Ascending aorta (tissue), 2 donors: ENCODE measurements at places on chromosomes 4 and X.

DNA sequence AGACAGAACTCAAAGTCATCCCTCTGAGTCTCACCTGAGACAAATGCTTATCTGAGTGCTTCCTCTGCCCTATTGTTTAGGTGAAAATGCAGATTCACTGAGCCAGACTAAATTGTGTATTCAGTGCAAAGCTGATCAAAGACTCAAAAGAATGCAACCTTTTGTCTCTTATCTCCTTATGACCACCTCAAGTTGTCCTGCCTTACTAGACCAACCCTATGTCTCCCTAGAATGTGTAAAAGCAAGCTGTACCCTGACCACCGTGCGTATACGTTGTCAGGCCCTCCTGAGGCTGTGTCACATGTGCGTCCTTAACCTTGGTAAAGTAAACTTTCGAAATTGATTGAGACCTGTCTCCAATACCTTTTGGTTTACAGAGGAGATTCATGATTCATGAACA lies 63.6 kb upstream of the SH3RF1 start:
- H3K36me3 ChIP-seq, result no peaks in the 10 kb centered on the region
- H3K4me1 ChIP-seq, result no peaks in the 10 kb centered on the region
- DNase-seq, result no peak
- no peak overlapping the region for H3K27ac ChIP-seq
- H3K4me3 ChIP-seq, result no peak overlapping the region

DNA sequence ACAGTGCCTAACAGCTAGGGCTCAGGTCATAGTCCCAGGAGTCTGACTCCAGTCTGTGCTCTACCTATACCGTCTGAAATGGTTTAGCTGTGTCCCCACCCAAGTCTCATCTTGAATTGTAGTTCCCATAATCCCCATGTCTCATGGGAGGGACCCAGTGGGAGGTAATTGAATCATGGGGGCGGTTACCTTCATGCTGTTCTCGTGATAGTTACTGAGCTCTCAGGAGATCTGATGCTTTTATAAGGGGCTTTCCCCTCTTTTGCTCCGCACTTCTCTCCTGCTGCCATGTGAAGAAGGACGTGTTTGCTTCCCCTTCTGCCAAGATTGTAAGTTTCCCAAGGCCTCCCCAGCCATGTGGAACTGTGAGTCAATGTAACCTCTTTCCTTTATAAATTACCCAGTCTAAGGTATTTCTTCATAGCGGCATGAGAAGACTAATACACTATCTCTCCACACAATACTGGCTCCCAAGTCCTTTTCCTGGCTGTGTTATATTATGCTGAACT lies 110.8 kb downstream of the AFAP1 start:
- no peak for DNase-seq
- H3K27ac ChIP-seq, result peak overlapping the region; percentile 79
- no peak overlapping the region for H3K4me3 ChIP-seq
- H3K36me3 ChIP-seq, result peaks cover 8% of the 10 kb centered on the region
- no peaks in the 10 kb centered on the region for H3K27me3 ChIP-seq
- peaks cover 14% of the 10 kb centered on the region for H3K4me1 ChIP-seq

DNA sequence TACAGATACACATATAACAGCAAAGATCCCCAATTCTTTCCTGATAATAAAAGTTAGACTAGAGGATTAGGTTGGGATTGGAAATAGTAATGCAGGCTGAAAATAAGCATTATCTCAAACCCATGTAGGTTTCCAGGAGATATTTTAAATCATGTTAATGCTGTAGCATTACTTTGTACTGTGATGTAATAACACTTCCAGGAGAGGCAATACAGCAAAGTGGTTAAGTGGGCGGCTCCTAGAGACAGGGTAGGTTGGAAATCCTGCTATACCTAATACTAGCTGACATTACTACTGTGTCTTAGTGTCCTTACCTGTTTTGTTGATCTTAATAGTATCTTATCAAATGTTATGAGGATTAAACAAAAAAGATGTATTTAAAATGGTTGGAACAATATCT lies 9.6 kb downstream of the PAICS start:
- no peak for DNase-seq
- no peaks in the 10 kb centered on the region for H3K27me3 ChIP-seq
- no peaks in the 10 kb centered on the region for H3K36me3 ChIP-seq
- H3K27ac ChIP-seq, result no peak overlapping the region
- no peak overlapping the region for H3K4me3 ChIP-seq

DNA sequence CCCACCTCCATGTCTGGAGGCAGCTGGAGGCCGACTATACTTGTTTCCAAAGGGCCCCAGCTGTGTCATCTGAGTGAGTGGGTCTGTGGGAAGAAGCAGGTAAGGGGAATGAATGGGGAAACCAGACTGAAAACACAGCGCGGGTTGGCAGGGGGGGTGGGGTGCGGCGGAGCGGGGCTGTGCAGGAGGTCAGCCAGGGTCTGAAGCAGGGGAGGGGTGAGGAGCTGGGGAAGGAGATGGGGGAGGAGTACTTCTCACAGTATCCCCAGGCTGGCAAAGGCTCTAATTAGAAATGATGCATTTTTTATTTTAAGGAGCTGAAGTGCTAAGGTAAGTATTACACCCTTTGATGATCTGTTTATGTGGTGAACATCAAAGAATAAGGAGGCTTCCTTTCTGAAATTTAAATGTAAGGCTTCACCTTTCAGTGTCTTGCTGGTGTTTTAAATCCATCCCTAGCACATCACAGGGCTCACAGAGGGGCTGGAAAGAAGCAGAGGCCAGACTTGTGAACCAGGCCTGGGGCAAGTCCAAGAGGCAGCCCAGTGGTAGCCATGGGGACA lies 37.5 kb downstream of the SMIM20 start:
- DNase-seq, result no peak
- H3K27me3 ChIP-seq, result no peaks in the 10 kb centered on the region
- no peak overlapping the region for H3K27ac ChIP-seq
- H3K4me1 ChIP-seq, result no peaks in the 10 kb centered on the region
- no peak overlapping the region for H3K4me3 ChIP-seq
- H3K36me3 ChIP-seq, result no peaks in the 10 kb centered on the region

- H3K4me3 ChIP-seq, result no peak overlapping the region
- no peaks in the 10 kb centered on the region for H3K36me3 ChIP-seq
- H3K4me1 ChIP-seq, result no peaks in the 10 kb centered on the region
- H3K27me3 ChIP-seq, result no peaks in the 10 kb centered on the region
Measured at GRCh38 chrX:32867781-32868523, 343.4 kb downstream of the DMD start.

- H3K4me1 ChIP-seq, result peaks cover 3% of the 10 kb centered on the region
- H3K27me3 ChIP-seq, result no peaks in the 10 kb centered on the region
- H3K27ac ChIP-seq, result no peak within 1 kb of the TSS
- H3K4me3 ChIP-seq, result peak within 1 kb of the TSS; percentile 51
- no peaks in the 10 kb centered on the region for H3K36me3 ChIP-seq
Measured at GRCh38 chr4:154743683-154744340, at the start of gene LRAT. TSS of gene LRAT (plus strand) at chr4:154744000. CDS start at chr4:154744327, 327 bp downstream.

GRCh38 chr4:44538534-44538933 lies 89.9 kb upstream of the KCTD8 start:
- no peaks in the 10 kb centered on the region for H3K4me1 ChIP-seq
- H3K36me3 ChIP-seq, result no peaks in the 10 kb centered on the region
- H3K27me3 ChIP-seq, result no peaks in the 10 kb centered on the region
- H3K4me3 ChIP-seq, result no peak overlapping the region
- no peak for DNase-seq
- H3K27ac ChIP-seq, result no peak overlapping the region

DNA sequence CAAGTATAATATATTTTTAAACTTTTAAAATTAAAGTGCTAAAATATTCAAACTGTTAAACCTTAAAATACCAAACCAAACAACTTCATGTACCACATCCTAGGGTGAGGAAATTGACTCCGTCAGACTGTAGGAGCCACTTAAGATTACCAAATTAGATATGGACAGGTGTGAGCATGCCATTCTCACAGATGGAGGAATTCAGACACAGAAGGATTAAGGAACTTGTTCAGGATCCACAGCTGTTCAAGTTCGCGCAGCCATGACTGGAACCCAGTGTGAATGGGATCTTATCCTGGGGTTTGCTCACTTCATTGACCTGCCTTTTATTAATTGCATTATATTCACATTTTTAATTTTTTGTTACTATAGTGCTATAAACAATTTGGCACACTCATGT lies 224.9 kb upstream of the PCDH7 start:
- no peak overlapping the region for H3K27ac ChIP-seq
- H3K27me3 ChIP-seq, result no peaks in the 10 kb centered on the region
- no peaks in the 10 kb centered on the region for H3K4me1 ChIP-seq
- H3K4me3 ChIP-seq, result no peak overlapping the region
- no peak for DNase-seq

DNA sequence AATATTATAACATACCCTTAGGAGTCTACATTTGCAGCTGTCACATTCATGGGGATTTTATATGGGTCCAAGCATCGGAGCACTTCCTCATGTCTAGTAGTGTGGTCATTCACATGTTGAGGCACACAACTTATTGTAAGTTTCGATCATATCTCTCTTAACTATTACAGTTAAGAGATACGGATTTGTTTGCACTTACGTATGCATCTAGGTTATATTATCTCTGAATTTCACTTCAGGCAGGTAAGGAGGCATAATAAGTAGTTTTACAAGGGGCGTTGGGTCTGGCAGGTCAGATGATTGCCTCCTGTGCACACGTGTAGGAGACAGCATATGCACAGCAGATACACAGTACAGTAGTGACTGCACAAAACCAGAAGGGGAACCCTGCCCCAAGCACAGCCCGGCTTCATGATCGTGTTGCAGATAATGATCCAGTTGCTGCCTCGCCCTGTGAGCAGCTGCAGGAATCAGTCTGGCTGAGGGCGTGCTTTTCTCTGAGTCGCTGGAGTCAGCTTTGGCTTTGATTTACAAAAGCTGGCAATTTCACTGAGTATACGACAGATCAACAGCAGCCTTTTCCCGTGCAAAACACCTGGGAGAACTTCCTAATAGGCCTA lies 302.9 kb upstream of the GATB start:
- DNase-seq, result no peak
- H3K27ac ChIP-seq, result no peak overlapping the region
- no peaks in the 10 kb centered on the region for H3K27me3 ChIP-seq
- H3K36me3 ChIP-seq, result no peaks in the 10 kb centered on the region

DNA sequence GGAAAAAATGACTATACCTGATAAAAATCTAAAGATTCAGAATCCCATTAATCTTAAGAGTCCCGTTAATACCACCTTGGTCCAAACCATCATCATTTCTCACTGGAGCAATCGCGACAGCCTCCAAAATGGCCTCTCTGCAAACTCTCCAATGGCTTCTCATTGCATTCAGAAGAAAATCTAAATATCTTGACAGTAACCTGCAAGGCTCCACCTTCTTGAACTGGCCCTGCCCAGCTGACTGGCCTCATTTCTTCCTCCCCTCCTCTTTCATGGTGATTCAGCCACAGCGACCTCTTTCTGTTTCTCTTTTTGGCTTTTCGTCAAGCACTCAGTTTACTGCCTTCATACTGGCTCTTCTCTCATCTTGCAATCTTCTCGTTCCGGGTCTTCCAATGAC lies 56.2 kb upstream of the GPRIN3 start:
- H3K4me1 ChIP-seq, result no peaks in the 10 kb centered on the region
- no peaks in the 10 kb centered on the region for H3K36me3 ChIP-seq
- H3K27ac ChIP-seq, result no peak overlapping the region
- DNase-seq, result no peak
- H3K4me3 ChIP-seq, result no peak overlapping the region

- H3K4me3 ChIP-seq, result no peak overlapping the region
- H3K4me1 ChIP-seq, result no peaks in the 10 kb centered on the region
- DNase-seq, result no peak
- no peak overlapping the region for H3K27ac ChIP-seq
- H3K36me3 ChIP-seq, result no peaks in the 10 kb centered on the region
Measured at GRCh38 chr4:78222575-78223186, 165.6 kb downstream of the FRAS1 start.

DNA sequence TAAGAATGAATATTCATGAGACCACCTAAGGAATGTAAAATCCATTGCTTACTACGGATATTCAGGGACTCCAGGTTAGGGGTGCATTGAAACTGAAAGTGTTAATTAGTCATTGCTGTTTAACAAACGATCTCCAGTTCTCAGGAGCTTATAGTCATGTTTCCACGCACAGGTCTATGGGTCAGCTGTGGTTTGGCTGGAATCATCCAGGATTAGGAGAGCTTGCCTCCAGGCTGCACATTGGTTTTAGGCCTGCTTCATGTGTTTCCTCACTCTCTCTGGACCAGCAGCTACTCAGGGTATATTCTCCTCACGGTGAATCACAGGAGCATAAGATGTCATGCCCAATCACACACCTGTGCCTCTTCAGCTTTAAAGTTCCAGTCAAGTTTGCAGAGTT lies 98.9 kb downstream of the ATXN3L start:
- no peaks in the 10 kb centered on the region for H3K36me3 ChIP-seq
- H3K27me3 ChIP-seq, result no peaks in the 10 kb centered on the region
- H3K4me1 ChIP-seq, result no peaks in the 10 kb centered on the region
- DNase-seq, result no peak
- H3K4me3 ChIP-seq, result no peak overlapping the region
- H3K27ac ChIP-seq, result no peak overlapping the region

DNA sequence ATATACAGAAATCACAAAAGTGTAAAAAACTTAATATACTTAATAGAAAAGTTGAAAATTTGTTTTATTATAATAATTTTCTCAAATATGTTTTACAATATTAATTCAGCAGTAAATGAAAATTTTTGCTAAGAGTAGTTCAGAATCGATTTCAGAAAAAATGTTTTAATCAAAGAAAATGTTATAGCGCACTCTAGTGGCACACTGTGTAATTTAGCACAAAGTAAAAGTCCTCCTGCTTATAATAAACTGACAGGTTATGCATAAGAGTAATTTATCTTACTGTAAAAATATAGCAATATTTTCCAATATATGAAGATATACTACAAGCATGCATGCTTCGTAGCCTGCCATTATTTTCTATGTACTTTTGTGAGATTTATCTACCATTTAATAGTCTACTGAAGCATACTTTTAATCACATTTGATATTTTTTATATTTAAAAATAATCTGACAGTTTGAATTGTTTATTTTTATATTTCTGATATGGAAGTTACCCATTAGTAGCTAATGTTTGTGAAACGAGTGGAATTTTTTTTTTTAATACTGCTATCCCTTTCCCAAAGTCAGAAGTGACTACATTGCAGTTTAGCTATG lies 217.9 kb upstream of the KLHL4 start:
- H3K4me3 ChIP-seq, result no peak overlapping the region
- no peaks in the 10 kb centered on the region for H3K36me3 ChIP-seq
- no peaks in the 10 kb centered on the region for H3K4me1 ChIP-seq
- H3K27me3 ChIP-seq, result no peaks in the 10 kb centered on the region
- DNase-seq, result no peak
- no peak overlapping the region for H3K27ac ChIP-seq

- no peak overlapping the region for H3K27ac ChIP-seq
- no peaks in the 10 kb centered on the region for H3K4me1 ChIP-seq
- H3K36me3 ChIP-seq, result no peaks in the 10 kb centered on the region
- no peak overlapping the region for H3K4me3 ChIP-seq
- no peaks in the 10 kb centered on the region for H3K27me3 ChIP-seq
- no peak for DNase-seq
Measured at GRCh38 chr4:183370786-183371185, 48.6 kb upstream of the CLDN24 start.

DNA sequence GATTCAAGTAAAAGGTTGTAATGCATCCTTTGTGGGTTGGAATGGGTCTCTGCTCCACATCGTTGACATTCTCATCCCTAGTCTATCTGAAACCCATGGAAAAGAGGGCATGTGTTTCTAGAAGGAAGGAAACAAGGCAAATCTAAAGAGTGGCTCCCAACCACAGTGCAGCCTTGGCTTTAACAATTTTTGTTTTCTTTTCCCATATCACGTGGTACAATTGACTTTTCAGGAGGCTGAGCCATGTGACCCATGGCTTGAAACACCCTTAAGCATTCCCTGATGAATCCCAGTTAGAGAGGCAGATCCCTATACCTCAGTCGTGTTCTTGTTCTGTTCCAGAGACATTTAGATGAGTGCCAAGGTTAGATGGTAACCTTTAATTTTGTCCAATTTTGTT lies 12.8 kb downstream of the DCUN1D4 start:
- no peak overlapping the region for H3K4me3 ChIP-seq
- no peaks in the 10 kb centered on the region for H3K36me3 ChIP-seq
- no peaks in the 10 kb centered on the region for H3K4me1 ChIP-seq
- DNase-seq, result no peak
- H3K27ac ChIP-seq, result no peak overlapping the region
